ENCODE measurements at places on chromosomes 1 and 21. TPM values are rescaled to one million over a fixed set of nuclear protein-coding genes. Genes with fewer than 3 reads are reported as not detected.

Gene FLG2
- total RNA-seq: not detected

Gene HES3
- not detected for total RNA-seq

Gene CYP2J2
- 1.8 TPM for total RNA-seq

Gene AK5
- 1.7 TPM for total RNA-seq

Gene PEAR1
- total RNA-seq: 8.5 TPM

Gene STK40
- total RNA-seq: 71.1 TPM

Gene EPB41
- total RNA-seq: 13.9 TPM

DNA sequence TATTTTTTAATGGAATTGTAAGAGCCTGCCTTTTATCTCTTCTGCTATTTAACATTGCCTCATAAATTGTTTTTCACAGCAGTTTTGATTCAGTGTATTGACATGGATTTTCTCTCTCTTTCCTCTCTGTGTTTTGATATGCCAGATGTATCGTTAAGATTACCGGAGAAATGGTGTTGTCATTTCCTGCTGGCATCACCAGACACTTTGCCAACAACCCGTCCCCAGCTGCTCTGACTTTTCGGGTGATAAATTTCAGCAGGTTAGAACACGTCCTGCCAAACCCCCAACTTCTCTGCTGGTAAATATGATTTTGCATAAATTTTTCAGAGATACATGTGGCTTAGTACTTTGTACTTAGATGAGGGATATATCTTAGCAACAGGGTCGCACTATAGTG is 23.1 kb upstream of the DYNLT5 start:
- H3K4me3 ChIP-seq: no peak overlapping the region
- H3K27ac ChIP-seq: no peak overlapping the region
- H3K36me3 ChIP-seq: no peaks in the 10 kb centered on the region
- peaks cover 3% of the 10 kb centered on the region for H3K4me1 ChIP-seq
- no peaks in the 10 kb centered on the region for H3K27me3 ChIP-seq
- DNase-seq: no peak

DNA sequence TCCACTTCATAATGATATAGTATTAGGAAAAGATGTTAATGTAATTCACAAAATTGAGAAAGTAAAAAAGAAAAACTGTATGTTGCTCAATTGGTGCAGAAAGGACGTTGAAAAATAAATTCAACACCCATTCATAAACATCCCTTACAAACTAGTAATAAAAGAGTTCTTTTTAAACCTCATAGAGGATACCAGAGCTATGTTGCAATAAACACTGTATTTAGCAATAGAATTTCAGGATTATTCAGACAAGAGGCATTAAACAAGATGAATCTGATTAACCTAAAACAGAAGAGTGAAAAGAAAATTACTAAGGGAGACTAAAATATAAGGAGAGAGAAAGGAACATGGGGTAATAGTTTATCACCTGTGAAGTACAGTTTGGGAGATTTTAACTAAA is 154.8 kb downstream of the NTPCR start:
- DNase-seq: no peak
- H3K4me3 ChIP-seq: no peak overlapping the region
- peaks cover 7% of the 10 kb centered on the region for H3K4me1 ChIP-seq
- H3K36me3 ChIP-seq: no peaks in the 10 kb centered on the region

GRCh38 chr1:54329312-54330003 is 76.7 kb downstream of the SSBP3 start:
- no peaks in the 10 kb centered on the region for H3K36me3 ChIP-seq
- no peak overlapping the region for H3K4me3 ChIP-seq
- no peaks in the 10 kb centered on the region for H3K27me3 ChIP-seq

- peak; percentile 26 for DNase-seq
- peaks cover 44% of the 10 kb centered on the region for H3K4me1 ChIP-seq
- H3K27me3 ChIP-seq: no peaks in the 10 kb centered on the region
- no peaks in the 10 kb centered on the region for H3K36me3 ChIP-seq
- no peak overlapping the region for H3K4me3 ChIP-seq
Observed at GRCh38 chr1:58883888-58884482, 100.1 kb upstream of the JUN start.

- no peak for DNase-seq
- no peak overlapping the region for H3K27ac ChIP-seq
- no peaks in the 10 kb centered on the region for H3K36me3 ChIP-seq
- H3K4me3 ChIP-seq: no peak overlapping the region
Observed at GRCh38 chr1:101653482-101653946, 343.2 kb downstream of the OLFM3 start.

GRCh38 chr1:8091691-8092090 is 65.6 kb upstream of the ERRFI1 start:
- H3K36me3 ChIP-seq: no peaks in the 10 kb centered on the region
- H3K27me3 ChIP-seq: no peaks in the 10 kb centered on the region
- DNase-seq: peak; percentile 56
- peak overlapping the region; percentile 93 for H3K27ac ChIP-seq
- no peak overlapping the region for H3K4me3 ChIP-seq
- peaks cover 57% of the 10 kb centered on the region for H3K4me1 ChIP-seq

DNA sequence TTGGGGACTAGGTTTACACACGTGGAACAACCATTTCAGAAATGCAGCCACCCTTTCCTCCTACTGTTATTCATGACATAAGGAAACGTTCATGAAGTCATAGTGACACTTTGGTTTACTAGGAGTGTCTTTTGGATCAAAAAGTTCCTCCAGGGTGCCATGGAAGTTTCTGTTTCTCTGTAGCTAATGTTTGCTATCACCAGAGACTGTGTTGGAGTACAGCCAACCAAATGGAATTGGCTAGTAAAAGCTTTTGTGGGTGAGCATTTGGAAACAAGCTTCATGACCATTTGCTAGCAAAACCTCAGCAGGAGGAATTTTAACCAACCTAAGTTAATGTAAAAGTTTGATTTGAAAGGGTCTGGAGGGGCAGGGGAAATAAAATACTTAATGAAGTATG is 43.9 kb upstream of the ADGRL2 start:
- DNase-seq: peak; percentile 32
- no peak overlapping the region for H3K27ac ChIP-seq
- H3K27me3 ChIP-seq: no peaks in the 10 kb centered on the region
- no peak overlapping the region for H3K4me3 ChIP-seq
- H3K4me1 ChIP-seq: no peaks in the 10 kb centered on the region

GRCh38 chr1:204084247-204084772 is 11.4 kb downstream of the SOX13 start:
- H3K4me1 ChIP-seq: peaks cover 13% of the 10 kb centered on the region
- H3K4me3 ChIP-seq: no peak overlapping the region
- no peaks in the 10 kb centered on the region for H3K27me3 ChIP-seq
- H3K36me3 ChIP-seq: no peaks in the 10 kb centered on the region
- no peak overlapping the region for H3K27ac ChIP-seq

GRCh38 chr1:8860738-8861516 is 17.6 kb downstream of the ENO1 start:
- peaks cover 14% of the 10 kb centered on the region for H3K4me1 ChIP-seq
- no peak overlapping the region for H3K4me3 ChIP-seq
- no peaks in the 10 kb centered on the region for H3K27me3 ChIP-seq

GRCh38 chr1:207908107-207908734 is 2.7 kb downstream of the CD34 start:
- H3K27ac ChIP-seq: no peak overlapping the region
- no peaks in the 10 kb centered on the region for H3K36me3 ChIP-seq
- no peak overlapping the region for H3K4me3 ChIP-seq
- no peaks in the 10 kb centered on the region for H3K27me3 ChIP-seq
- no peak for DNase-seq

All from astrocyte (in vitro differentiated cells and primary cell).